ENCODE measurements at places on chromosomes 1 and 21. TPM values are rescaled to one million over a fixed set of nuclear protein-coding genes. Genes with fewer than 3 reads are reported as not detected.

Gene CACNA1S
- 0.87 TPM for polyA plus RNA-seq

Gene TACSTD2
- polyA plus RNA-seq, result 1.2 TPM

Gene CD101
- polyA plus RNA-seq, result 1.4 TPM

Gene LMNA
- 189 TPM for polyA plus RNA-seq

Gene HRNR
- polyA plus RNA-seq, result not detected

Gene GBP7
- 0.12 TPM for polyA plus RNA-seq

Gene PKP1
- 0.11 TPM for polyA plus RNA-seq

- DNase-seq, result no peak
These were observed 67.5 kb upstream of the RGS7 start for GRCh38 chr1:241424480-241424971.

- no peak for DNase-seq
These were observed 288.8 kb downstream of the DPYD start for GRCh38 chr1:97632075-97632474.

- no peak for DNase-seq
These were observed 23.0 kb downstream of the RUNX1 start for GRCh38 chr21:35026153-35026500.

DNA sequence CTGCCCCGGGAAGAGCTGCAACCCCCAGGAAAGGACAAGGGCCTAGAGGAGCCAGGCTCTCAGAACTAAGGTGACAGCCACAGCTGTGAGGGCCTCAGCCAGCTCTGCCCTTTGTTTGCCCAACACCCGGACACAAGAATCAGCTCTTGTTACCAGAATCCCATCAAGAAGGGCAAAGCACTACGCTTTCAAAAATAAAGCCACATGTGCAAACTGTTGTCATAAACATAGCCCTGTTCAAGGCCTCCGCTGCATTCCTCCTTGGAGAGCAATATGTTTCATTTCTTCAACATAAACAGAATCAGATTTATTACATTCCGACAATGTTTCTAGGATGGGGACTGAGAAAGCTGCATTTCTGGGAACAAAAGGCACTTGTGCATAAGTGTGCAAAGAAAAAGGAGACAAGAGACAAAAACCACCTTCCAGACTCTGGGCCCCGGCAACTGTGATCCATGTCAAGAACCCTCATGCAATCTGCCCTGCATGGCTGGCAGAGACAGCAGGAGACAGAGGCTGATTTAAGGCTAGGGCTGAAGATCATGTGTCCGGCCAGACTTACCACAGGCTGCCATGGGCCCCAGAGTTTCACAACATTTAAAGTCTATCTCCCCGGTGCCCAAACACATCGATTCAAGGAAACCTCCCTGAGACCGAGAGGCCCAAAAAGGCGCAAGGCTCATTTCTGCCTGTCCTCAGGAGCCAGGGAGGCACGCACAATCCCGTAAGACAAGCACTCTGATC, 71.0 kb downstream of the SSBP3 start:
- DNase-seq, result no peak

DNA sequence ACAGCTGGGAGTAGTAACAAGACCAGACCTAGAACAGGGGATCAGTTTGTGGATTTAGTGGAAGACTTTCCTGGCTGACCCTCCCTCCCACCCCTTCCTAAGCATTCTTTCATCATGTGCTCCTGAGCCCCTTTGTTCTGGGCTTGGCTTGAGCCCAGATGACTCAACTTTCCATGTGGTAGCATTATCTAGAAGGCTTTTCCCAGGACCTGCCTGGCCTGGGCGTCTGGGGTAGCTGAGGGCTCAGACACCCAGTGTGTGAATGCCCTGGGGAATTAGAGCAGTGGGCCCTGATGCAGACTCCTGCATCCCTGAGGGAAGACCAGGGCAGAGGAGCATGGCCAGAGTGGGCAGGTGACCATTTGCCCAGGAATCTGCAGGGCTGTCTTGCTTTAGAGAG, 44.1 kb upstream of the TSPAN2 start:
- DNase-seq, result no peak

- DNase-seq, result no peak
These were observed 24.1 kb downstream of the RGS5 start for GRCh38 chr1:163178628-163179027.

DNA sequence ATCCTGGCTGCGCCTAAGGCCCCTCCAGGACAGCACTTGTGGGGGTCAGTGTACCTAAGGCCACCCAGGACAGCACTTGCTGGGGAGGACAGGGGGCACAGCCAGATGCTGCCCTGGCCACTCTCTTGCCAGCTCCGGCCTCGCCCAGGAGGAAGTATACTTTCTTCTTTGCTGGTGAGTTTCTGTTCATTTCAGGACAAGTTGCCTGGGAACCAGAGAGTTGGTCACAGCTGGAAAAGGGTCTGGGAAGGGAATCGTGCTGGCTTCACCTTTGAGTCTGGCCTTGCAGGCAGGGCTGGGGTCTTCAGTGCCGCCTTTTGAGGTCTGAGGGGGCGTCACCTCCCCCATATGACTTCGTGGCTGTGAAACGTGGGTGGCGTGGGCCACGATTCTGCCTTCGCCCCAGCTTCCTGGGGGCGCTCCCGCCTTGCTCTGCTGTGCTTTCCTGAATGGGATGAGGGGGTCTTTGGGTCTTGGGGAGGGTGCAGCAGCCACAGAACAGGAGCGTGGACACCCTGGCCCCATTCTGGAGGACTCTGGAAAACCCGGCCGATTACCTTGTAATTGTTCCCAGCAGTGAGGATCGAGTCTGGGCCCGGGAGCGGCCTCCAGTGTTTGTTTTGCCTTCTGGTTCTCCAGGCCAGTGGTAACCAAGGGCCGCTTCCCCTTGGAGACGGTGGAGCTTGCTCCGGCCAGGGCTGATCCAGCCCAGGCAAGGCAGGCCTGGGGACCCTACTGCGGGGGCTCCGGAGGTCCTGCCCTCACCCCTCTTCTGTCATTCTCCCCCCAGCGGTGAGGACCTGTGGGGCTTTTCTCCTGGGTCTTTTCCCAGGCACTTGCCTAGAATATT, 45.9 kb downstream of the SPSB1 start:
- peak; percentile 31 for DNase-seq

DNA sequence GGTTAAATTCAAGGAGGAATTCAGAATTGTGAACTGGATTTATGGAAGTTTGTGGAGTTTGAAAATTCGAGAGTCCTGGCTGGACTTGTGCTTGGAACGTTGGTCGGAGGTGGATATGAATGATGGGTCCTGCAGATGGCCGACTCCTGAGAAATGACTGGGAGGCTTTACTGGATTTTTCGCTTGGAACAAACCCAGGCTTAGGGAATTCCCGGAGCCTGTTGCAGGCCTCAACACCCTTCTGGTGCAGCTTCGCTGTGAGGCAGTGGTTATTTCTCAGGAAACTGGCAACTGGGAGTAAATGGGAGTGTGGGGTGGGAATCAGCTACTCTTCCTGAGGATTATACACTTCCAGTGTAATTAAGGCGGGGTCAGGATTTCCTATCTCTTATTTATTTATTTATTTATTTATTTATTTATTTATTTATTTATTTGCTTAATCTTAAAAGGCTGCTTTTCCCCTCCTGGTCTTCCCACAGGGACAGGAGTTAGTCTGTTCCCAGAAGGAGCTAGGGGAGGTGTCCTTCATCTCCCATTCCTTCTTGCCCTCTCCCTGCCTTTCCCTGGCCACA, 21.1 kb downstream of the MAPKAPK2 start:
- no peak for DNase-seq

- DNase-seq, result no peak
These were observed 15.0 kb downstream of the PDE9A start for GRCh38 chr21:42668298-42668992.

DNA sequence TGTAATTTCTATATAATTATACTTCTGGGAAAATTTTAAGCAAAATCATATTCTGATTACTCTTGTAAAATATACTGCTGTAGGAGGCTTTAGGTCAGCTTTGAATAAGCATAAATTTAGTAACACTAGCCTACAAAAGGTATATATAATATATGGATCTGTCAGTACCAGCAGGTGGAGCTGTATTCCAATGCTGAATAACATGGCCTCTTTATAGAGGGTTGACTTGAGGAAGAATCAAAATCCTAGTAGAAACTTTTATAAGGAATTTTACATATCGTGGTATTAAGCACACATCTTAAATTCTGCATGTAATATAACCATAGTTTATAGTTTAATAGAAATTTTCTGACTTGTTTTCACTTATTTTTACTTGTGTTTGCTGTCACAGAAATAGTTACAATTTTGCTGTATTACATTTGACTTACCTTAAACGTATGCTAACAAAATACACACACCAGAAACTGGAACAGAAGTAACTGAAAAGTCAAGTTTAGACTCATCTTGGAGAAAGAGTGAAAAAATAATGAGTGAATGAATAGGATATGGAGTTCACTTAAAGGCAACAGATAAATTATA, 79.3 kb downstream of the HMCN1 start:
- DNase-seq, result peak; percentile 57

DNA sequence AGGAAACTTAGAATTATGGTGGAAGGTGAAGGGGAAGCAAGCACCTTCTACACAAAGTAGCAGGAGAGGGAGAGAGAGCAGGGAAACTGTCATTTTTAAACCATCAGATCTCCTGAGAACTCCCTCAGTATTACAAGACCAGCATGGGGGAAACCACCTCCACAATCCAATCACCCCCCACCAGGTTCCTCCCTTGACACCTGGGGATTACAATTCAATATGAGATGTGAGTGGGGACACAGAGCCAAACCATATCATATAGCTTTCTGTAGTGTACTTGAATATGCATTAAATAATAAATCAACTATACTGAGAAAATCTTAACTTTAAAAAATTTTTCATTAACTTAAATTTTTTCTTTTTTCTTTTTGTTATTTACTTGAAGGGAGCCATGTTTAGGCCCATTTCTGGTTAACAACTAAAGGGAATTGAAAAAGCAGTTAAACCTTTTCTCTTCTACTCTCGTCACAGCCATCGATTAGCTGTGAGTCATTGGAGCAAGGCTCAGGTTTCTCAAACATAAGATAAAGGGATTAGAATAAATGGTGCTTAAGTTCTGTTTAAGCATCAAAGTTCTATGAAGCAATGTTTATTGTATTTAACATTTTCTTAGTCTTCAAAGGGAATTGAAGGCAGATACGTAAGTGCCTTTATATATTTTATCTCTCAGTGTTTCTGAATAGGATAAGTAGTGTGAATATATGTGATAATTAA, 72.2 kb upstream of the DPT start:
- no peak for DNase-seq

DNA sequence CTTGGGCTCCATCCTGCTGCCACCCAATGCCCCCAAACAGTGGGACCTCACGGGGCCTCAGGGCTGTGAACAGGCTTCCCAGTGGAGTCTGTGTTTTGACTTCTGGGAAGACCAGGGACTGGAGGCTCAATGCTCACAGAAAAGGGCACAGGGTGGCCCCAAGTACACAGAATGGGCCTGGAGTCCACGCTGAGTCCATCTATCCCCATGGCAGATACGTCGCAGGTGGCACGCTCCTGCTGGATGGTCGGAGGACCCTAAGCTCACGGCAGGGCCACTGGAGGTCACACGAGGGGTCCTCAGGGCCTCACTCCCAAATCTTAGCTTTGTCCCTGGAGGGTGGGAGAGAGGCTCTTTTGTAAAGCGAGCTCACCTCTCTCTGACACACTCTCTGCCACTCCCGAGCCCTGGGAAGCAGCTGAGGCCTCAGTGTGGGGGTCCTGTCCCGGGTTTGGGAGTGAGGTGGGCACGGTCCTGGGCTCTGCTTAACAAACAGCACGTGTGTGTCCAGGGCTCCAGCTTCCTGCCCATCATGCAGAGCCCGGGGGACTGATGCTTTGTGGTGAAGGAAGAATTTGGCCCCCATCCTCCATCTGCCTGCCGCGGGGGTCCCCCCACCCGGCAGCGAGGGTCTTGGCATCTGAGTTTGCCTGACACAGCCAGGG, 27.2 kb upstream of the TTC34 start:
- no peak for DNase-seq

DNA sequence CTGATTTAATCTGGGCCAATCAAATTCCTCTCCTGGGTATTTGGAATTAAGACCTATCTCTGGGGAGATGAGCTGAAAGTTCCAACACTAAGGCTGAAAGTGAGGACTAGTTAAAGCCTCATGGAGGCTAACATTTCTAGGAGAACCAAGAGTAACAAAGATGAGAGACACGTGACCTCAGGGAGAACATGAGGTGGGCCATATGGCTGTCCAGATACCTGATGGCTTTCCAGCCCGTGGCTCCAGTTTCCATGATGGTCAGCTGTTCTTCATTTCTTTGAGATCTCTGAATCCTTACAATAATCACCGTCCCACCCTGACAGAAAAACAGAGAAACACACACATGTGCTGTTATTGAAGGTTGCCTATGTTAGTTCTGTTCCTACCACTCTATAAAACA, 66.1 kb downstream of the LEPR start:
- no peak for DNase-seq

GRCh38 chr1:56477164-56478111, 101.9 kb downstream of the PLPP3 start:
- peak; percentile 67 for DNase-seq

GRCh38 chr1:234536741-234537140, 57.8 kb upstream of the TARBP1 start:
- DNase-seq, result peak; percentile 35

- DNase-seq, result no peak
These were observed 19.1 kb upstream of the HDAC1 start for GRCh38 chr1:32272557-32273390.

GRCh38 chr1:68268896-68269483, 36.7 kb upstream of the WLS start:
- DNase-seq, result no peak

- peak; percentile 56 for DNase-seq
These were observed 38.2 kb upstream of the RIPK4 start for GRCh38 chr21:41805038-41805437.

Measured in testis (tissue), 5 donors.